Fibroblast of villous mesenchyme (primary cell): ENCODE measurements at places on chromosomes 4 and X. TPM values are rescaled to one million over a fixed set of nuclear protein-coding genes. Genes with fewer than 3 reads are reported as not detected.
A peak's percentile ranks its signal among the peaks of the same experiment; 100 is the strongest.

- DNase-seq: no peak
These were observed 90.2 kb downstream of the CPZ start for GRCh38 chr4:8682725-8683124.

DNA sequence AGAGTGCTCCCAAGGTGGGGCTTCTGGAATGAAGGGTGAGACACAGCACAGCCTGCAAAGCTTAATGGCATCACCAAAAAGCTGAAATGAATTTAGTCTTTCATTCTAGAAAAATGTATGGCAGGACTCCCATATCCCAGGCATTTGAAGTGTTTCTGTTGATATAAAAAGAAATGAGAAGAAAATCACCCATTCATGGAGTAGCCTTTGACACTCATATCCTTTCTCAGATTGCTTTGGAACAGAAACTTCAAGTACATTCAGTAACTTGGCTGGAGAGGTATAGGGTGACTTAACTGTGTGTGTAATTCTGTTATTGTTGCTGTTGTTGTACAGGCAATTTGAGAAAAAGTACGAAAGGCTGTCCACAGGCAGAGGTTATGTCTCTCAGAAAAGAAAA is 35.3 kb downstream of the C4orf54 start:
- no peak for DNase-seq

GRCh38 chr4:169099771-169100180 is 89.7 kb upstream of the CBR4 start:
- DNase-seq: peak; percentile 57

DNA sequence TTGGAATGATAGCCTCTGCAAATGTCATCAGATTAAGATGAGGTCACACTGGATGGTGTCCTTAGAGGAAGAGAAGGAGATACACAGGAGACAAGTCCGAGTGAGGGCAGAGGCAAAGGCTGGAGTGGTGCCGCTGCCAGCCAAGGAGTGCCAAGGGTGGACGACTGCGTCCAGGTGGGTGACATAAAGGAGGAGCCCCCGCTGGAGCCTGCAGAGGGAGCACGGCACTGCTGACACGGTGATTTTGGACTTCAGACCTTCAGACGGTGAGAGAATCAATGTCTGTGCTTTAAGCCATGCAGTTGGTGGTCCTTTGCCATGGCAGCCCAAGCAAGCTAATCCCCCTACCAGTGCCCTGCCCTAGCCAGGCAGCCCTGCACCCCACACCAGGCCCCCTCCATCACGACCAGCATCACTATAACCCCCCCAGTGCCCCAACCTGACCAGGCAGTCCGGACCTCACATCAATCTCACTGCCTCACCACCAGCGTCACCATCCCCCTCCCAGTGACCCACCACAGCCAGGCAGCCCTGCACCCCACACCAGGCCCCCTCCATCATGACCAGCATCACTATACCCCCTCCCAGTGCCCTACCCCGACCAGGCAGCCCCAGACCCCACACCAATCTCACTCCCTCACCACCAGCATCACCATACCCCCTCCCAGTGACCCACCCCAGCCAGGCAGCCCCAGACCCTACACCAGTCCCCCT is 130.0 kb downstream of the HMX1 start:
- DNase-seq: no peak

AKAP4 gene
- total RNA-seq: not detected in 2 replicates

SPARCL1 gene
- under 0.01 TPM in 1 of 2 replicates, not detected in the other for total RNA-seq

PAGE2 gene
- total RNA-seq: not detected in 2 replicates

DNA sequence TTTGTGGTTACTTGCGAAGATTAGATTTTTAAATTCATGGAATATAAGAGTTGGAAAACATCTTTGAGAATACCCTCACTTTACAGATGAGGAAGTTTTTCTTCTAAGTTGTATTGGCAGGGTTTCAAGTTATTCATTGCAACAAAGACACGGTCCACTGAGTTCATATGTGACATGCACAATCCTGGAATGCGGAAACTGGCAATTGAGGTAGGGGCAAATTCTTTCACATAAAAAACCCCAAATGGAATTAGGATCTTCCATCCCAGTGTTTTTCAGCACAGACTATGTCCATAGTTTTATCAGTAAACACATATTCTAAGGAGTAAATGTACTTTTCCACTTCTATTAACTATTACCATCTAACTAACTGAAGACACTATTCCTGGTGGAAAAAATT is 81.8 kb upstream of the NAP1L5 start:
- DNase-seq: no peak

- DNase-seq: no peak
These were observed 30.4 kb downstream of the RPS3A start for GRCh38 chr4:151129796-151130195.

UGT2A2 gene
- not detected in 2 replicates for total RNA-seq

DEFB131A gene
- not detected in 2 replicates for total RNA-seq

GPR101 gene
- total RNA-seq: not detected in 2 replicates

DNA sequence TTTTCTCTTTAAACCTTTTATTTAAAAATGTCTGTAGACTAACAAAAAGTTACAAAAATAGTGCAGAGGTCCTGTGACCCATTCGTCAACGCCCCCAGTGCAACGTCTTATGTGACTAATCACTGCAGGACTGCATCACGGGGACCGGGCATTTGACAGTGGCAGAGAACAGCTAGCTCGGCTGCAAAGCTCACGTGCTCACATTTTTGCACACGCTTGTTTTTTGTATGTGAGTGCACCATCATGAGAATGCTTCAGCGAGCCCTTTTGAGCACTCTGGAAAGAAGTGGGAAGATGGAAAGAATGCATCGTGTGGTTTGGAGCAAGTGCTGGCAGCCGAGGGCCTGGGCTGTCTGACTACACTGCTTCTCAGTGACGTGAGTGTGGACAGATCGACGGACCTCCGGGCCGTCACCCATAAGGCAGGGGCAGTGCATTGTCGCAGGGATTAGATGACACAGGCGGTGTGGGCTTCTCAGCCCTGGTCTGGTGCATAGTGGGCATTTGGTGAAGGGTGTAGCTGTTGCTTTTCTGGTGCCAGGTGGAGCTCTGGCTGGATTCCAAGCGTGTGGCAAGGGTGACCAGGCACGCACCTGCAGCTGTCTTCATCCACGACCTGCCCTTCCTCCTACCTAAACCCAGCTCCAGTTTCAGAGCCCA is 17.7 kb downstream of the SPON2 start:
- DNase-seq: peak; percentile 65

DNA sequence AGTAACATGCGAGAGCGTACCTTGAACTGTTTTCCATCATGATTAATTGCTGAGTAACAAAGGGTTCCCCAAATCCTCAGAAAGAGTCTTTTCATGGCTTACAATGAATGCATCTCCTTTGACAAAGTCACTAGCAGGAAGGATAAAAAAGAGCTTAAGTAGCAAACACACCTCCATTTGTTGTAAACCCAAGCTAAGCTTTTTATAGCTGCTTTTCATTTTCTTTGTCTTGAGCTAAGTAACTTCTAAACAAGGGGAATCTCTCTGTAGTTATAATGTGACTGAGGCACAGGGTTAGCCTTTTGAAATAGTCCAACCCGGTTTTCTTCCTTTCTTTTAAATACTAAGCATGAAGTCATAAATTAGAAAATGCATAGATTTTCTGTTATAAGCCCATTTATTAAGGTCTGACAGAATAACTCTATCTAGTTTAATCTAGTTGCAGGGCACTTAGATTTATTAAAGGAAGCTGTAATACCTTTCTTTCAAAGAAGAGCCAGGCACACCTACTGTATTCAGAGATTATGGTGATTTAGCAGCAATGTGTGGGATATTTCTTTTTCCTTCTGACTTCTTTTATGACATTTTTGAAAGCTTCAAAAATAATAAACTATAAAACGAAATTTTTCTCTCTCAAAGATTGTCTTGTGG is 226.9 kb upstream of the SMIM31 start:
- DNase-seq: no peak

GRCh38 chr4:163485589-163485988 is 8.9 kb upstream of the TMA16 start:
- DNase-seq: no peak

OTUD4 gene
- 25.4 and 33.2 TPM in 2 replicates for total RNA-seq

MAGEB10 gene
- not detected in 2 replicates for total RNA-seq

RRH gene
- total RNA-seq: 0.32 TPM in 1 of 2 replicates, not detected in the other

- DNase-seq: no peak
These were observed 3.0 kb upstream of the LAGE3 start for GRCh38 chrX:154481911-154482601.

DNA sequence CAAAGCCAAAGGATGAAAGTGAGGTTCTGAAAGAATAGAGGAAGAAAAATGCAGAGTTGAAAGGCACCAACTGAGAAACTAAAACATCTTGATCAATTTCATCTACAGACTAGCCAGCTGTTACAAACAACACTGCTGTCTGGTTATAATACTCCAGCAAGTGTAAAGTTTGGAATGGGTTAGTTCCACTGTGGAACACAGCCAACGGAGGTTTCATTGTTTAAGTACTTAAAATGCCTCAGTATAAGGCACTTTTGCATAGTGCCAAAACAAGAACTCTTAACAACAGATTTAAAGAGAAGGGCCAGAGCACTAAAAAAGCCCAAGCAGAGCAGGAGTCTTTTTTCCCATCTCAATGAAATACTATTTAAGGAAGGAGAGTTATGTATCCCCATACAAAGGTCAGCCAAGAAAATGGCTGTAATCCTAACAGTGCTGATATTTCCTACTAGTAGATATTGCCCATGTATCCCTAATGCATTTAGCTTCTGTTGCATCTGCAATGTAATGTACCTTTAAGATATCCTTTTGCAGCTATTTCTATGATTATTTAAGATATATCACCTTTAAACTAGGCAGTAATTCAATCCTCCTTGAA is 16.5 kb downstream of the ACSL4 start:
- DNase-seq: no peak

DNA sequence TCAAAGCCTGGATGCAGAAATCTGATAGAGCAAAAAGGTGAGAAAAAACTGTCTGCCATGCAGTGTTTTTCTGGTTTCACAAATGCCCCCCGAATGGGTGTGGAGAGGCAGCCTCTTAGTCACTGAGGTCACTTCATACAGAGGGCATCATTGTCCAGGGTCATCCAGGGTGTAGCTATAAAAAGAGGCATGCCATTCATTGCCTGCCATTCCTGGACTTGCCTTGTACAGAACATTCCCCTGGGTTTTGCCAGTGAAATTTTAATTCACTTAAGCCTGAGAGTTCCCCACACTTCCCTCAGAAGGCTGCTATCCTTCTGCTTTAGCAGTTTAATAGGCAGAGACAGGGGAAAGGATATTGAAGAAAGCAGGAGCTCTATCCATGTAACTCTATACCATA is 230.3 kb downstream of the UNC5C start:
- DNase-seq: no peak

DNA sequence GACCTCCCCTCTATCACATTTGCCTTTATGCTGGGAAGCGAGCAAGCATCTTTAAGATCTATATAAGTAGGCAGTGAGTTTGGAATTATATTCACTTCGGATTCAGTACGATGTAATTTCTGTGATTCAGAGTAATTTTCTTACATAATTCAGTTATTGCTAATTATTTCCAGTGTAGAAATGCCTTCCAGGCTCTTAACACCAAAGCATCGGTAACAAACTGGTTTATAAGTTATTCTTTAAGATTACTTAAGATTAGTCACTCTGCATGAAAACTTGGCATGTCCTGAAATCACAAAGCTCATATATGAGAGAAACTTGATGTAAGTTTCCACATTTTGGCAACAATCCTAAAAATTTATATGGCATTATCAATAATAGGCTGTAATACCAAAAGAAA is 120.8 kb downstream of the ADAMTS3 start:
- DNase-seq: no peak

DNA sequence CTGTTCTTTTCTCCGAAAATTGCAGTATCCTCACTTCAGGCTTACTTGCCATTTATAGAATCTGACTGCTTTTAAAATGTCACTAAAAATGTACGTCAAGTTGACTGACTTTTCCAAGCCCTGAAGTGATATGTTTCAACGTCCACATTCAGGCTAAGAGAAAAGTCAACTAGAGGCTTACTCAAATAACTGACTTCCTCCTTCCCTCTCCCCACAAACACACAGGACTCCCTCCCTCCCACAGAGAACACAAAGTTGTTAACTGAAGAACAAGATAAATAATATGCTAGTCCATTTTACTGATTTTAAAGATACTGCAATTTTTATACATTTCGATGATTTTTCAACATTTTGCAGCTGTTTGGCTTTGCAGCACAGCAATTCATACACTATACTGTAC is 13.8 kb upstream of the CDKL2 start:
- DNase-seq: no peak

GRCh38 chr4:48329193-48329592 is 12.1 kb upstream of the SLAIN2 start:
- DNase-seq: peak; percentile 62

DNA sequence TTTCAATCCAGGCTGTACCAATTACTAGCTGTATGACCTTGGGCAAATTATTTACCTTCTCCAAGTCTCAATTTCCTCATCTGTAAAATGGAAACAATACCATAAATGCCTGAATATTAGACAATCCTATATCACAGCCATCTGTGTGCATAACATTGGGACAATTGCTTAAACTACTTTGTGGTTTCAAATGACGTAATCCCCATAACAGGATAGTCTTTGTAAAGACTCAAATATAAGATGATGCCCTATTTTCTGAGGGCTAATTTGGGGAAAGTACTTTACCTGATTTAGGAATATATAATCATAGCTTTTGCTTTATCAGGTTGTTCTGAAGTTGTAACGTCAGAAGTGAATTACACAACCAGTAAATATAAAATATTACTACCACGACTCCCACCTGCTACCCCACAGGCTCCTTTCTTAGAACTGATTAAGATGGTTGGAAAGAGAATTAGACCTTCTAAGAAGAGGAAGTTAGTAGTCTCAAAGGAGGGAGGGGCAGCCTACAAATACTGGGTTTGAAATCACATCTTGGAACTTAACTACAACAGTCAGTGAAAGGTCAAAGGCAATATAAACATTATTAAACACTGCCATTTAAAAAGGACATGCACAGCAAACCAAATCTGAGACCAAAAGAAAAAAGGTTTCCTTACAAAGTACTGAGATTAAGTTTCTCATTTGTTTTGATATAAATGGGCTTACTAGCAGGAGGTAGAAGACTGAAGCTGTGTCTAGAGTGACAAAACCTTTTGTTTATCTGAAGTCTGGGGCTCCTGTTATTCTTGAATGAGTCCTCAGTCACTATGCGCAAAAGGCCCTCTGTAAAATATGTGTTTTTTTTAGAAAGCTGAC is 215.0 kb downstream of the SCFD2 start:
- DNase-seq: peak; percentile 21

SLC49A3 gene
- total RNA-seq: 3.9 and 7.1 TPM in 2 replicates

GPR173 gene
- total RNA-seq: 3.5 and 3.9 TPM in 2 replicates

EXOSC9 gene
- 27.1 and 34.5 TPM in 2 replicates for total RNA-seq

STPG2 gene
- total RNA-seq: under 0.01 and 0.32 TPM in 2 replicates
